Ascending aorta (tissue), 2 donors: ENCODE measurements at places on chromosomes 2 and 18. TPM values are rescaled to one million over a fixed set of nuclear protein-coding genes. Genes with fewer than 3 reads are reported as not detected.

IL36B gene
- total RNA-seq, result not detected

DNA sequence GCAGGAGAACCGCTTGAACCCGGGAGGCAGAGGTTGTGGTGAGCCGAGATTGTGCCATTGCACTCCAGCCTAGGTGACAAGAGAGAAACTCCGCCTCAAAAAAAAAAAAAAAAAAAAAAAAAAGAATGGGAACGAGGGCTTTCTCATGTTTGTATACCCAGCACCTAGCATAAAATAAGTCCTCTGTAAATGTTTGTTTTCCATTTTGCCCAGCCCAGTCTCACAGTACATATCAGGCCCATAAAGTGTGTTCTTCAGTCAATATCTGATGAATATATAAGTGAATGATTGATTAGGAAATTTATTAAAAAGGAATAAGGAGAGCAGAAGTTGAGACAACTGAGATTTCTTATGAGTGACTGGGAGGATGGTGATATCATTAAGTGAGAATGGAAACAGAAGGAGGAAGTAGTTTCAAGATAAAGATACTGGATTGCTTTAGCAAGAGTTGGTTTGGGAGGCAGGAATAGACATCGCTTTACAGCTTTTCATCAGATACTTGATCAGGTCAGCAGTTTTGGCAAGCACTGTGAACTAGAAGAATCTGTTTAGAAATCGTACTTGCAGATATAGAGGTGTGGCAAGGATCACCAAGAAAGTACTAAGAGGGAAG is 327.5 kb downstream of the KIAA1328 start:
- no peak overlapping the region for H3K4me3 ChIP-seq
- no peaks in the 10 kb centered on the region for H3K36me3 ChIP-seq
- DNase-seq, result no peak
- H3K27ac ChIP-seq, result no peak overlapping the region
- H3K4me1 ChIP-seq, result peaks cover 3% of the 10 kb centered on the region

SUPT7L gene
- total RNA-seq, result 6.1 TPM

DNA sequence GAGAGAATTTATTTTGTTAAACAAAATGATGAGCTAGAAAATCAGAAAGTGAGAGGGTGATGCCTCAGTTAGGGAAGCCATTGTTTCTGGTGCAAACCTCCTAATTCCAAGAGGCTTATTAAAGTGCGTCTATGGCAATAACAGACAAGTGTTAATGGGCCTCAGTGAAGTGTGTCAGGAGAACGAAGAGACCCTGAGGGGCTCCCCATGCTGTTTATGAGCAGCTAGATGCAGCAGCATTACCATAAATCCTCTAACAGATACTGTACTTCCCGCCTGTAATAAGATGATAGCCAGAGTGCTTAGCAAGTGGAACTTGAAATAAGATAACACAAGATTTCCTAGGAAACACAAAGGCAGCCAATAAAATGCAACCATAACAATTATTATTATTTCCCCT is 157.4 kb downstream of the MYT1L start:
- no peaks in the 10 kb centered on the region for H3K4me1 ChIP-seq
- no peaks in the 10 kb centered on the region for H3K36me3 ChIP-seq
- DNase-seq, result no peak
- no peak overlapping the region for H3K27ac ChIP-seq
- H3K27me3 ChIP-seq, result no peaks in the 10 kb centered on the region

DNA sequence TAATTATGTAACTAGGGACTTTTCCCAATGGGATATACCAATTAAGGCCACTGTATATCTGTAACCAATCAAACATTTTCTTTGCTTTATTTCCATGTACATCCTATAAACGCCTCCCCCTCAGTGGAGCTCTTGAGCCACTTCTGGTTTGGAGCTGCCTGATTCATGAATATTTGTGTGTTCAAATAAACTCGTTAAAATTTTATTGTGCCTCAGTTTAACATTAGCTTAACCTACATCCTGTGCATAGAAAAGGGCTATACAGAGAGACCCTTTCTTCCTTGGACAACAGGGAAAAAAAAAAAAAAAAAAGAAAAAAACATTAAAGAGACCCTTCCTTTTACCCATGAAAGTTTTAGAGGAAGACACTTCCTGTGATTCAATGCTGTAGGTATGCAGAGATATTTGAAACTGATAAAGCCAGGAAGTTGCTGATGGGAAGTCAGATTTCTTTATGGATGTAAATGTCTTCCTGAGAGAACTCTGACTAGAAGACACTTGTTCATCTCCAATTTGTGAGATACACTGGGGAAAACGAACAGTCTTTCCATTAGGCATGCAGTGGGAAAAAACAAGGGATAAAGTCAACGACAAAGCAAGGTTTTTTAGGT is 614.6 kb upstream of the SOX11 start:
- H3K36me3 ChIP-seq, result no peaks in the 10 kb centered on the region
- H3K27ac ChIP-seq, result no peak overlapping the region
- H3K4me1 ChIP-seq, result no peaks in the 10 kb centered on the region
- no peaks in the 10 kb centered on the region for H3K27me3 ChIP-seq
- DNase-seq, result no peak
- H3K4me3 ChIP-seq, result no peak overlapping the region

DNA sequence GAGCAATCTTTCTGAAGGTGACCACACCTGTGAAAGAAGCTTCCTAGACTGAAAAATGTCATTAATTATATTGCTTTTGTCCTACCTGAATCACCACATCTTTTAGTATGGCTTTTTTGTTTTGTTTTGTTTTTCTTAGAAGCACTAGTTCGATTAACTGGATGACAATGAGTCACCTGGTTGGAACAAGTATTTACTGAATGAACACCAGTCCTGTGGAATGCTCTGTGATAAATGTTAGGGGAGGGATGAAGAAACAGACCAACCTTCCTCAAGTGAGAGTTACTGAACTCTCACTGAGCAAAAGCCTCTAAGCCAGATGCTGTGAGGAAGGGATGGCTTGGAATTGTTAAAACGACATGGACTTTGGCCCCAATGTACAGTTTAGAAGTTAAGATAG is 26.8 kb upstream of the DCC start:
- H3K27ac ChIP-seq, result no peak overlapping the region
- no peaks in the 10 kb centered on the region for H3K36me3 ChIP-seq
- no peak for DNase-seq
- no peak overlapping the region for H3K4me3 ChIP-seq
- no peaks in the 10 kb centered on the region for H3K27me3 ChIP-seq

DNA sequence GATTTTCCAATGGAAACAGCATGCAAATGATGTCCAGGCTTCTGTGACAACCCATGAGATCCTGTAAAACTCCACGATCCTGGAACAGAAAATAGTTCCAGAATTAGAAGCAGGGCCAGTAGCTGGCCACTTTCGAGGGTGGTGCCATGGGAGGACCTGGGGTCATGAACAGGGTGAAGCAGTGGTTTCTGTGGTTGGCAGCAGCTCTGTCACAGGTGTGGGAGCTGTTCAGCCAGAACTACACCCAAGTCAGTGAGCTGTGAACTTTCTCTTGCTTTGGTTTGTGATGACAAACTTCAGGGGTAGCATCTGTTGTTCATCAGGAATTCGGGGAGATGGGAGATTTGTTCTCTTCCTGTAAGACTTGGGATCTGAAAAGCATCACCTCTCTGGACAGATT is 314.4 kb upstream of the NT5C1B start:
- no peaks in the 10 kb centered on the region for H3K36me3 ChIP-seq
- H3K4me3 ChIP-seq, result no peak overlapping the region
- no peak for DNase-seq
- no peaks in the 10 kb centered on the region for H3K27me3 ChIP-seq
- no peak overlapping the region for H3K27ac ChIP-seq

- no peak for DNase-seq
- no peaks in the 10 kb centered on the region for H3K4me1 ChIP-seq
- H3K27me3 ChIP-seq, result no peaks in the 10 kb centered on the region
- H3K4me3 ChIP-seq, result no peak overlapping the region
- H3K27ac ChIP-seq, result no peak overlapping the region
Measured at GRCh38 chr2:8475349-8476031, 206.4 kb upstream of the ID2 start.

- H3K27ac ChIP-seq, result no peak overlapping the region
- no peak overlapping the region for H3K4me3 ChIP-seq
- no peak for DNase-seq
- peaks cover 12% of the 10 kb centered on the region for H3K36me3 ChIP-seq
- no peaks in the 10 kb centered on the region for H3K4me1 ChIP-seq
Measured at GRCh38 chr2:232133078-232133477, 171.6 kb downstream of the DIS3L2 start.

MRPS5 gene
- total RNA-seq, result 30.1 TPM

- no peaks in the 10 kb centered on the region for H3K27me3 ChIP-seq
- H3K36me3 ChIP-seq, result no peaks in the 10 kb centered on the region
- no peak overlapping the region for H3K27ac ChIP-seq
Measured at GRCh38 chr18:64936671-64937070, 787.8 kb upstream of the LINC00305 start.

GRCh38 chr2:171104379-171104778 is 56.3 kb downstream of the TLK1 start:
- no peak for DNase-seq
- no peaks in the 10 kb centered on the region for H3K27me3 ChIP-seq
- no peak overlapping the region for H3K27ac ChIP-seq
- H3K4me1 ChIP-seq, result no peaks in the 10 kb centered on the region
